ENCODE measurements at places on chromosomes 3 and 15. TPM values are rescaled to one million over a fixed set of nuclear protein-coding genes. Genes with fewer than 3 reads are reported as not detected.

The SUSD5 gene
- total RNA-seq: not detected

The TM6SF1 gene
- 4.1 TPM for total RNA-seq

The CD86 gene
- total RNA-seq: 0.16 TPM

- no peak for DNase-seq
These were observed 951 bp downstream of the GPR62 start for GRCh38 chr3:51955893-51956770.

The EIF4E3 gene
- 2.4 TPM for total RNA-seq

GRCh38 chr3:122105626-122106025 lies 50.5 kb downstream of the CD86 start:
- no peak for DNase-seq

- no peak for DNase-seq
These were observed 38.9 kb downstream of the ANO10 start for GRCh38 chr3:43582866-43583265.

The OIP5 gene
- 35.7 TPM for total RNA-seq

The TLR9 gene
- total RNA-seq: not detected

- peak; percentile 8 for DNase-seq
These were observed 415.8 kb upstream of the GOLIM4 start for GRCh38 chr3:168511428-168512014.

The MAP2K1 gene
- total RNA-seq: 55.9 TPM

The AP3B2 gene
- total RNA-seq: 0.18 TPM

Data from K562 (cell line).